ENCODE measurements at places on chromosomes 6 and 20.

- no peak for DNase-seq
Observed at GRCh38 chr6:11437824-11438459, 99.6 kb upstream of the TMEM170B start.

DNA sequence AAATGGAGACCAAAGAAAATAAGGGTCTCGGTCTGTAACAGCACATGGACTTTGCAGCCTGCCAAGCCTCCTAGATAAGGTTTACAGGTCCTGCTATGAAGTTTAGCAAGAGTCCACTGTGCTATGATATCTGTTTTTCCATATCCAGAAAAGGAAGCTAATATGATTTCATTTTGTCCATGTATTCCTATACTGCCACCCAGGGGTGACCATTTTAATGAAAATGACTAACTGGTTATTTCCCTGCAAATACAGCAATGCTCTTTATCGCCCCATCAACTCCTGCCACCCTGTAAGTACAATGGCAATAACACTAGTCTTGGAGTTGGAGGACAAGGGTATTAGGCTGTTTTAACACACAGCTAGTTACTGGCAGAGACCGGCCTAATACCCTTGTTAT, 115.2 kb upstream of the GLP1R start:
- DNase-seq, result no peak

DNA sequence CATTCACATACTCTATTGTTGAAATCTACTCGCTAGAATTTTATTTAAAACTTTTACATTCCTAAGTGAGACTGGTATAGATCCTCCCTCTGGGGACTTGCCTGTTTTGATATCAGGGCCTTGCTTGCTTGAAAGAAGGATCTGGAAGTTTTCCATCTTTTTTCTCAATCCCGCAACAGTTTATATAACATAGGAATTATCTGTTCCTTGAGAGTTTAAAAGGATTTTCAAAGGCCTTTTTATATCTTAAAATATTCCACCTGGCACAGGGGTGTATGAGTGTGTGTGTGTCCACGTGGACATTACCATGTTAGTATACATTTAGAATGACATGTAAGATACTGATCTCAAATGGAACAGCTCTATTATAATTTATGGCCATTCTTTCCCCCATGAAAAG, 96.3 kb downstream of the TRERF1 start:
- no peak for DNase-seq

DNA sequence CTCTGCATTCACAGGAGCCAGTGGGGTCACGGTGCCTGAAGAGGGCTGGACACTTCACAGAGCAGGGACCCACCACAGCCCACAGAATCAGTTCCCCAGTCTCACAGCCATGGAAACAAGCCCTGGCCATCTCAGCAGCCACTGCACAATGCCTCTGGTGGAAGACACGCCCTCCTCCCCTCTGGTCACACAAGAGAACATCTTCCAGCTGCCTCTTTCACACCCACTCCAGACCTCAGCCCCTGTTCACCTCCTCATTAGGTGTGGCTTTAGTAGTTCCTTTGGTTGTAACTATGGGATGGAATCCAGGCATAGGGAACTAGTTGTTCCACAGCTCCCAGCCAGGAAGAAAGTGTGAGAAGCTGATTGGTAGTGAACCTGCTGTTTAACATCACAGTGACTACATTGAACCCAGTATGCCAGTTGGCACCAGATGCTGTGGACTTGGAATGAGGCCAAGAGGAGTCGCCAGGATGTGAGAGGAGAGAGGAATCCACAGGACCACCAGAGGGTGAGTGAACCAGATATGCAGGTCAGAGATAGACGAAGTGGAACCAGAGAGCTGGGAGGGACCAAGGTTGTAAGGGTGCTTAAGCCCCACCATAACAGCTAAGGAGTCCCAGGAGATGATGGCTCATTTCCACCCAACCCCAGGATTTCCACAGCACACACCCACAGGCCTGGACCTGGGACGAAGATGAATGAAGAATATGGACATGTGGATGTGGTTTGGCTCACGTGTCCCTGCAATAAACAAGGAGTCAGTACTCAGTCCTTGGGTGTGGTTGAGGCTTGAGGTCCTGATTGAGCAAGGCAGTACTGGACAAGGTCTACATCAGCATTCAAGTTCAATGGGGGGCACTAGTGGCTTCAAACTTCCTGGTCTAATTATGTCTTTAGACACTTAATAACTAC, 8.8 kb upstream of the BTN3A3 start:
- no peak for DNase-seq

- DNase-seq, result no peak
Observed at GRCh38 chr20:4886771-4887527, 114.4 kb downstream of the SLC23A2 start.

GRCh38 chr20:36305602-36306551, at the start of gene DLGAP4:
DLGAP4 (plus strand) TSS chr20:36306339; CDS start chr20:36431718, 125,379 bp downstream.
- no peak for DNase-seq

GRCh38 chr20:44117296-44118184, 69.4 kb downstream of the JPH2 start:
- DNase-seq, result no peak

GRCh38 chr6:137341681-137342195, 122.6 kb upstream of the IFNGR1 start:
- peak; percentile 19 for DNase-seq

DNA sequence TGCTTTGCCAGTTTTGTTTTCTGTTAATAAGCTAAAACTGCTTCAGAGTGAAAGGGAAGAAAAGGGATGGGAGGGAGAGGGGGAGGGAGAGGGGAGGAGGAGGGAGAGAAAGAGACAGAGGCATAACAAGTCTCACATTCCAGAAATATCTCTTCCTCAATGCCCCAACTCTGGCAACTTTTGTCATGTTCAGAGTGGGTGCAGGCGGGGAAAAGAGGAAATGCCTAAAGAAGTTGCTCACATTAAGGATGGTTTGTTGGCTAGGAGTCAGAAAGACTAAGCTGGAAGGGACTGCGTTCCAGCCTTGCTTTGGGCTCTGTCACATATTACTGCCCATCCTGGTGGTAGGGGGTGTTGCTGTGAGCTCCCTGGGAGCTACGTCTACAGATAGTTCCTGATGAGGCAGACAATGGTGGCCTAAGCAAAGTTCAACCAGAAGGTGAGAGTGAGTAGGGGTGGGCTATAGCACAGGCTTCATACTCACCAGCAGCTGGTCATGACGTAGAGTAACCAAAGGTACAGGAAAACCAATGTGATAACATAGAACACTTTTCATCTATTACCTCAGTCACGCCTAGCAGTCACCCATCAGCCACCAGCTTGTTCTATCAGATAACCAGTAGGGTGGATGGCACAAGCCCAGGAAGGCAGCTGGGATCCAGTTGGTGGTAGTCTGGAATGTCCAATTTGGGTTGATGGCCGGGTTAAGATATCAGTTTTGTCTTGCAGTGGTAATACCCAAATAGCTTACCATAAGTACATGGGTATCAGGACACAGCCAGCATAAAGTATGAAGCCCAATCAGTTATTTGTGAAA, 2.1 kb downstream of the TSPYL4 start:
- no peak for DNase-seq

- no peak for DNase-seq
Observed at GRCh38 chr6:110548110-110548847, 71.9 kb upstream of the SLC22A16 start.

- no peak for DNase-seq
Observed at GRCh38 chr20:59010321-59010994, 3.4 kb upstream of the CTSZ start.

DNA sequence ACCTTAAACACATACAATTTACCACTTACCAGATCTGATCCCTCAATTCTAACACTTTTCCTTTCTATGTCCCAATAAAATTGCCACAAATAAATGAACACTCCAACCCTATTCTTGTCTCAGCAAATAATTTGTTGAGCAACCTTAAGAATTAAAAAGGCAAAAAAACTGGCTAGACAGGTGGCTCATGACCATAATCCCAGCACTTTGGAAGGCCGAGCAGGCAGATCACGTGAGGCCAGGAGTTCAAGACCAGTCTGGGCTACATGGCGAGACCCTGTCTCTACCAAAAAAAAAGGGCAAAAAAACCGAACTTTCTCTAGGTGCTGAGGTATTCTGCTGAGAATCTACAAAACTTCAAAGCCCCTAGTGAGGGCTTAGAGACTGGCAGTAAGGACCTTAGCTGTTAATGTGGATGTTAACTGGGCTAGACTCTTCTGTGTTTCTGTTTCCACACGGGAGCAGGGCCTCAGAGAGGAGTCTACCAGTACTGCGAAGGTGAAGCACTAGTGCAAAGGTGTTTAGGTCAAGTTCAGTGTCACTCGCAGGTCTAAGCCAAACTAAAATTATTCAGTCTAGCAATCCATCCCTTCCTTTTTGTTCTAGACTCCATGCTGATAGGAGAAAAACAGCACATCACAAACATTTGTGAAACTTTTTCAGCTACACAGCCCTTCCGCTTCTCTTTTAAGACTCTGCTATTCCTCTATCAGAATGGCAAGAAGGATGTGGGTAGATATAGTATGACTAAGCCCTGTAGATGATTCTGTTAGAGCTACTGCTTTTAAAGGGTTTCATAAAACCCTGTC, 2.6 kb downstream of the FASTKD5 start:
- no peak for DNase-seq

DNA sequence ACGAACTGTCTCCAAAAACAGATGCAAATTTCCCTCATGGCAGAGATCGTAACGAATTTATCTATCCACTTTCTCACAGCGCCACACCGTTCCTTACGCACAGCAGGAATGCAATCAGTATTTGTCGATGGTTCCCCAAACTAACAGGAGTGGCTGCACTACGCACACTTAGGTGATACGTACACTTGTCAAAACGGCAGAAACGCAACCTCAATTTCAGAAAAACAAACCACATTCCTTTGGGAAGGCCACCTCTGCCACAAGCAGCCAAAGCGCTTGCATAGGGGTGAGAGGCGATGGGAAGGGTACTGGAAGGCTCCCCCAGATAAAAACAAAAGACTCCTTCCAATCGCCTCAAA, 638 bp downstream of the MDN1 start:
- DNase-seq, result no peak

DNA sequence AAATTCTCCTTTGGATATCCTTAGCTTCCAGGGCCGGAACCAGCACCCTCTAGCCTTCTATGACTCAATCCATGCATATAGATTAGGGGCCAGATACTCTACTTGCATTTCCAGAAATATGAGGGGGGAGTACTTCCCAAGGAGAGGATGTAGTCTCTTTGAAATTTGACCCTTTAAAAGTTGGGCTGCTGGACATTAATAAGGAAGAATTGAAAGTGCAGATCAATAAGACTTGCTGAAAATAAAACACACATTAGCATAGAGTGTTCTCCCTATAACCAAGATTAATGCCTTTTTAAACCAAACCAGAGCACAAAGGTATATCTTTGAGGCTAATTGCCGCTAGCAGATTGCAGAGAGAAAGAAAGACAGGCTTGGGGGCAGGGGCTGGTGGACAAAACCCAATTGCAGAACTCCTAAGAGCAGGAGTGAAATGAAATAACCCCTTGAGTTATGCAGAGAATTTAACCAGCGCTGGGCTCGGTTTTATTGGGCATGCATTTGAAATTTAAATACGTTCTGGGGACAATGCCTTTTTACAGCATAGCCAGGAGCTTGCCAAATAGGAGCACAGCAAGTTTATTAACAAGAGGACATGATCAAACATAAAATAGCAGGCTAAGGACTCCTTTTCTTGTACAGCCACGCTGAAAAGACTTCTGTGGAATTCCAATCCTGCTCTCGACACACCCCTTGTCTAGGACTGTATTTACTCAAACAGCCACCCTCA, 108.2 kb upstream of the SALL4 start:
- no peak for DNase-seq

- DNase-seq, result no peak
Observed at GRCh38 chr6:140806431-140806830, 1326.3 kb upstream of the GJE1 start.

DNA sequence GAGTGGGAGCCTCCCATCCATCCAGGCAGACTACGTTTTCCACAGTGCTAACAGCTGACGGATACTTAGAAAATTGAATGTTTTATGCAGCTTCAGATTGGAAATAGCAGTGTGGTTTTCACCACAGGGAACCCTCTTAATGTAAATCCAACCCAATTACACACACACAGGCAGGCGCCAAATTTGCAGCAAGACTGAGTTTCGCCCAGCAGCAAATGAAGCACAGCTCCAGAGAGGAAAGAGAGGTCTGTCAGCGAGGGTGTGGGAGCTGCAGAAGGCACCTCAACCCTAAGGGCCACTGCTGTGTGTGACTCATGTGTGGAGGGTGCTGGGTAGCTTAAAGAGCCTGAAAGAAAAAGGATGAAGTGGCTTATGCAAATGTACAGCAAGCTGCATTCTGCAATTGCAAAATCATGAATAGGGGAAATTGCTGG, 365.7 kb downstream of the MAFB start:
- DNase-seq, result no peak

DNA sequence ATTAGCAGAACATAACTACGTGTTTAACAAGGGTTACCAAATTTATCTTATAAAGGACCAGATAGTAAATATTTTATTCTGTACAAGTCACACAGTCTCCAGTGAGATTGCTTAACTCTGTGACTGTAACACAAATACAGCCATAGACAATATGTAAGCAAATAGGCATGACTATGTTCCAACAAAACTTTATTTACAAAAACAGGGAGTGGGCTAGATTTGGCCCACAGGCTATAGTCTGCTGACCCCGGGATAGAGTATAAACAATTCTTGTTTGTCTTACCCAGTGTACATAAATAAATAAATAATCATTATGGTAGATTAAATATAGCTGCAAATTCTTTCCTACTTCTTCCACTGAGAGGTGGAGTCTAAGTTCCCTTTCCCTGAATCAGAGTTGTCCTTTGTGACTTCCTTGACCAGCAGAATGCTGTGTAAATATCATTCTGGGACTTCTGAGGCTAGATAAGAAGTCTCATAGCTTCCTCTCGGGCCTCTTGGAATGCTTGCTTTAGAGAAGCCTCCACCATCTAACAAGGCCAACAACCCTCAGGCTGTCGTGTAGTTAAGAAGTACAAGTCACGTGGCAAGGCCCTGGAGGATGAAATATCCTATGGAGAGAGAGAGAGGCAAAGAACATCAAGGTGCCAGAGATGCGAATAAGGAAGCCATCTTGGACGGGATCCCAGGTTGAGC, 59.1 kb upstream of the TMEM244 start:
- no peak for DNase-seq

DNA sequence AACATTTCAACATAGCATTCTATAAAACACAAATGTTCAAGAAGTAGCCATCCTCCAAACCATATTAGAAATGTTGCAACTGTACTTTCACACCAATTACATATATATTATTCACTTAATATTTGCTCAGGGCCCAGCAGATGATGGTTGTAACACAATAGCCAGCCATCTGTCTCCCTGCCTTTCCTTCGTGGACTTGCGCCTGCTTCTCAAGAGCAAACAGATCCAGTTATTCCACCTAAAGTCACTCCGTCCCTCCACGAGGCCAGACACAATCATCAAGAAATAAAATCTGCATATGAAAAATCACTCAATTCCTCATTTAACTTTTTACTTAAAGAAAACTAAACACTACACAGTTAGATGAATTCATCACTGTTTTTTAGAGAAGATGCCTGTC, 160.4 kb downstream of the RALGAPA2 start:
- DNase-seq, result no peak

- peak; percentile 15 for DNase-seq
Observed at GRCh38 chr6:46090115-46091079, 39.4 kb upstream of the ENPP4 start.

GRCh38 chr6:9463311-9463710, 951.6 kb downstream of the TFAP2A start:
- no peak for DNase-seq

- DNase-seq, result no peak
Observed at GRCh38 chr20:22346716-22347115, 237.7 kb downstream of the FOXA2 start.

Data from stimulated activated CD4-positive, alpha-beta T cell treated with anti-CD3 and anti-CD28 coated beads, TNF-alpha, amount 100 ng/mL, for 1 hour (primary cell).